ENCODE measurements at places on chromosomes 6 and 20.
A peak's percentile ranks its signal among the peaks of the same experiment; 100 is the strongest.

GRCh38 chr6:135651964-135652755 lies 154.6 kb upstream of the AHI1 start:
- no peak for DNase-seq

- DNase-seq: peak; percentile 9
Measured at GRCh38 chr6:110180228-110181008, at the start of gene CDC40. Gene CDC40 (plus strand): TSS chr6:110180427. CDS start chr6:110180445, 18 bp downstream.

DNA sequence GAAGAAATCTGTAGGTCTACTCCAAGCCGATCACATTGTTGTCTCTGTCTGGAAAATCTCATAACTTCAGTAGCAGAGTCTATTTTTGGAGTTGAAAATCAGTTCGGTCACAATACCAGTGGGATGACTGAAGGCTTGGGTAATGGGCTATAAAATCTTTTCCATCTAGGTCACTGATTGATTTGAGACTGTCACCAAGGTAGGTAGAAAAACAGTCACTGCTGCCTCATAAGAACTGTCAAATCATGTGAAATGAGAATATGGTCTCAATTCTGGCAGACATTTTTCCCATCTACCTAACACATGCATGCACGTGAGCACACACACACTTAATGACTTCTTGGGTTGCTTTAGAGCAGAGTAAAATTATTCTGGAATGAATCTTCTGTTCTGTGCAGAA lies 1162.8 kb upstream of the CITED2 start:
- no peak for DNase-seq

DNA sequence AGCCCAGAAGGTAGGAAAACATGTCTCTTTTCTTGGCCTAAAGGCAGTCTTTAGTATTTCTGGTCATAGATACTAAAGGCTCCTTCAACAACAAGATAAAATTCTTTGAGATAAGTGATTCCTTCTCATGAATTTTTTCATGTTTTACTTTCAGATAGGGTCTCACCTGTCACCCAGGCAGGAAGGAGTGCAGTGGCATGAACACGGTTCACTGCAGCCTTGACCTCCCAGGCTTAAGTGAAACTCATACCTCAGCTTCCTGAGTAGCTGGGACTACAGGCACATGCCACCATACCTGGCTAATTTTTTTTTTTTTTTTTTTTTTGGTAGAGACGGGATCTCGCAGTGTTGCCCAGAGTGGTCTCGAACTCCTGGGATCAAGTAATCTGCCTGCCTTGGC lies 9.1 kb downstream of the PNLDC1 start:
- DNase-seq: no peak

DNA sequence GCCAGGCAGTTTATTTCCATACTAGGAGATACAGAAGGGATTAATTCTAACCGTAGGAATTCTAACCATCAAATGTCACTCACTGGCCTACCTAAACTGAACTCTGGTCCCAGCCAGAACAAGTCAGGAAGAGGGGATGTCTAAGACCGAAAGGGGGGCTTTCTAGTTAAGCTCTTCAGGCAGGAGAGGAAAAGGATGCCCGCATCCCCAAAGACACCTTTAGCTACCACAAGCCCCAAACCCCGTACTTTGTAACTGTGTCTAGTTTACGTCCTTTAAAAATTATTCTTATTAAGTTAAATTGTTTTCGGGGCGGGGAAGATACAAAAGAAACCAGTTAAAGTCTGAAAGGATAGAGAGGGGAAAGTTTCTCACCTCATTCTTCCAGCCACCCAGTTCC lies 1.2 kb upstream of the ZNF76 start:
- no peak for DNase-seq

GRCh38 chr20:568097-568652 lies 24.6 kb upstream of the CSNK2A1 start:
- DNase-seq: no peak

DNA sequence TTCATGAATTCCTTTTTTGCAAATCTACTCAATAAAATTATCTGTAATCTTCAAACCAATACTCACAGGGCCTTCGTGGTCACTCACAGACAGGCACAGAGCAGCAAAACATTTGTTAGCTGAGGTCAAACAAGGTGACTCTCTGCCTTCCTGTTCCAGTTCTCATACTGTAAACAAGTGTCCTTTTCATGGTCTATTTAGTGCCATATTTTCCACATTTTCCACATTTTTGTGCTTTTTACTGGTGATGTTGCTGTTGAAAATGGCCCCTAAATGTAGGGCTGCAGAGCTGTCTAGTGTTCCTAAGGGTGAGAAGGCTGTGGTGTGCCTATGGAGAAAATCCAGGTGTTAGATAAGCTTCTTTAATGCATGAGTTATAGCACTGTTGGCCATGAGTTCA lies 133.1 kb upstream of the COL21A1 start:
- no peak for DNase-seq

- no peak for DNase-seq
Measured at GRCh38 chr20:62918831-62919230, 7.5 kb downstream of the DIDO1 start.

GRCh38 chr6:74073999-74074398 lies 378.0 kb downstream of the CD109 start:
- DNase-seq: no peak

DNA sequence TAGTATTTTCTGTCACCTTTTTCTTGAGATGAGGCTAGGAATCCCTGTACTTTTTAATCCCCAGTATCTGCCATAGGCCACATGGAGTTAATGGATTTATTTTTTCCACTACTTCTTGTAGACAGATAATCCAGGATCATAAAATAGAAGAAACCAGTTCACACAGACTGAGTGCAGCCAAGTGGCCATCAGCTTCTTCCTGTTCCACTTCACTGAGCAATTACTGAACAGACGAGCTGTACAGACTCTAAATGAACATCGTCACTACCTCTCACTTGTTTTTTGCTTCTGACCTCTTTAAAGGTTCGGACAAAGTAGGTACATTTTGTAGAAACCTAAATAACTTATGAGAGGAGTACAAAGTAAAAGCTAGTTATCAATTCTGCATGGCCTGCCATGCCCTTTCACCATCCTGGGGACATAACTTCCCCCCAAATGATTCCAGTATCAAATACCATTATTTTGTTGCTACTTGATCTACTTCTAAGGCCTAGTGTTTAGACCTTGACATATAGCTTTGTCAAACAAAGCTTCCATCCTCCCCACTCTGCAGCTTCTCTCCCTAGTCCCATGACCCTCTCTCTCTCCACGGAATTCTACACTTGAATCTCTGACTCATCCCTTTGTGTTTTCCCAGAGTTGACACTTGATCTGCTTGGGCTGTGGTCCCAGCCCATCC lies 34.4 kb upstream of the ARHGAP18 start:
- no peak for DNase-seq

- DNase-seq: no peak
Measured at GRCh38 chr20:20664795-20665589, 47.5 kb downstream of the RALGAPA2 start.

DNA sequence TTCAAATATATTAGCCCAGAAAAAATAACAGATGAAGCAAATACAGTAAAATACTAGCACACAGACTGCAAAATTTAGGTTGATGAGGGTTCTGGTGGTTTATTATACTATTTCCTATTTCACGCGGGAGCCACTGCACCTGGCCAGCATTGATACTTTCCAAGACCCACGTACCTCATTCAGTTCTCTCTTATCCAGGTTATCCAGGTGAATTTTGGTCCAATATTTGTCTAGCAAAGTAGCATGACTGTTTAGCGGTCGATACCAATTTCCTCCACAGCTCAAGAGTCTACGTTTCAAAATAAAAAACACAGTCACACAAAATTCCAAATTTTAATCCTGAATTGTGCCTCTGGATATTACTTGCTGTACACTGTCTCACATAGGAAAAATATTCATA lies 34.8 kb downstream of the MDN1 start:
- no peak for DNase-seq

- no peak for DNase-seq
Measured at GRCh38 chr6:16722630-16723029, 38.6 kb downstream of the ATXN1 start.

- DNase-seq: no peak
Measured at GRCh38 chr20:50330504-50331313, 140.1 kb downstream of the CEBPB start.
